ENCODE measurements at places on chromosomes 16 and 17. TPM values are rescaled to one million over a fixed set of nuclear protein-coding genes. Genes with fewer than 3 reads are reported as not detected.

HSPB9 gene
- 0.70 TPM for polyA plus RNA-seq

HBA1 gene
- polyA plus RNA-seq, result 6.7 TPM

IGSF6 gene
- 4.6 TPM for polyA plus RNA-seq

RGS11 gene
- 26.4 TPM for polyA plus RNA-seq

TXNDC17 gene
- 60.8 TPM for polyA plus RNA-seq
